ENCODE measurements at places on chromosomes 13 and 19.
A peak's percentile ranks its signal among the peaks of the same experiment; 100 is the strongest.

- DNase-seq: no peak
These were observed 8.5 kb upstream of the CCL25 start for GRCh38 chr19:8044018-8044417.

DNA sequence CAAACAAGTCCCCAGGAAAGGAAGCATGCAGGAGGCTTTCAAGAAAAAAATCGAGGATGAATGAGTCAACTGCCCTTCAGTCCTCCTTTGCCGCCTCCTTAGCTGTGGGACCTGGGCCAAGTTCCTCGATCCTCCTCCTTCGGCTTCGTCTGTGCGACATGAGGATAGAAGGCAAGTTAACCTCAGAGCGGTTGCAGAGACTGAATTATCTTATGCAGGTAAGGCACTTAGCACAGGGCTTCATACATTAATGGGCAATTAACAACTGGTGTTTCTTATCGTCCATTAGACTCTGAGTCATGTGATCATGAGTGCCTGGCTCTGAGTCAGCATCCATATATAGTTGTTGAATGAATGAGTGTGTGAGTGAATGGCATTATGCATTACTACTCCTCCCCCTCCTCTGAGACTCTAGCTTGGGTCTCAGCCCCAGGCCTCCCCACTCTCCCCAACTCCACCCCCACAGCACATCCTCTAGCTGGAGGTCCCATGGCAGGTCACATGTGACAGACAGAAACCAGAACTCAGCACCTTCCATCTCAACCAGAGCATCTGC is 1.6 kb upstream of the TTC9B start:
- DNase-seq: no peak

GRCh38 chr13:113126265-113127150 is 3.9 kb downstream of the F10 start:
- DNase-seq: no peak

GRCh38 chr19:46623915-46624502 is 880 bp downstream of the PTGIR start:
- DNase-seq: no peak

DNA sequence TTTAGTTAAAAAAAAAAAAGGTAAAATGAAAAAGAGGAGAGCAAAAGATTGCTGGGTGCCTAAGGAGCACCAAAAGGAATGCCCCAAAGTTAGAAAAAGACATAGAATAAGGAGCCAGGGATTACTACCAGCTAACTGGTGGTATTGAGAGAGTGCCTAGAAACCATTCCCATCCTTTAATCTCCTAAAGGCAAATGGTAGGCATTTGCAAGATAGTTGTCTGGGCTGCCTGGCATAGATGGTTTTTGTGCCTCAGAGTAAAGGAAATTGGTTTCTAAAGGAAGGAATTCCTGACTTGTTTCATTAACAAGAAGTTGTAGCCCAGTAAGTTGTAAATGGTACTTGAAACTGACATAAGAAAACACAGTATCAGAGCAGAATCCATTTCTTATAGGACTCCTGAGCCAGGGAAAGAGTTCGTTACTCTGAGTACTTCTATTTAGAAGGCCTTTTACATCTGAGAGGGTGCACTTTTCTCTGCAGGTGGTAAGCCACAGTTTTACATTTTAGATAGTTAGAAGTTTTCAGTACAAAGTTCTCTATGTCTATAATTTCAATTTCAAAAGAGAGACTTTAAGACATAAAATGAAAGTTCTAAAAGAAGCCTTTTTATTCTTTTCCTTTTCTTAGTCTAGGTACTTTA is 92.6 kb downstream of the OLFM4 start:
- DNase-seq: no peak

- DNase-seq: no peak
These were observed 5.6 kb downstream of the KLK2 start for GRCh38 chr19:50878851-50879250.

DNA sequence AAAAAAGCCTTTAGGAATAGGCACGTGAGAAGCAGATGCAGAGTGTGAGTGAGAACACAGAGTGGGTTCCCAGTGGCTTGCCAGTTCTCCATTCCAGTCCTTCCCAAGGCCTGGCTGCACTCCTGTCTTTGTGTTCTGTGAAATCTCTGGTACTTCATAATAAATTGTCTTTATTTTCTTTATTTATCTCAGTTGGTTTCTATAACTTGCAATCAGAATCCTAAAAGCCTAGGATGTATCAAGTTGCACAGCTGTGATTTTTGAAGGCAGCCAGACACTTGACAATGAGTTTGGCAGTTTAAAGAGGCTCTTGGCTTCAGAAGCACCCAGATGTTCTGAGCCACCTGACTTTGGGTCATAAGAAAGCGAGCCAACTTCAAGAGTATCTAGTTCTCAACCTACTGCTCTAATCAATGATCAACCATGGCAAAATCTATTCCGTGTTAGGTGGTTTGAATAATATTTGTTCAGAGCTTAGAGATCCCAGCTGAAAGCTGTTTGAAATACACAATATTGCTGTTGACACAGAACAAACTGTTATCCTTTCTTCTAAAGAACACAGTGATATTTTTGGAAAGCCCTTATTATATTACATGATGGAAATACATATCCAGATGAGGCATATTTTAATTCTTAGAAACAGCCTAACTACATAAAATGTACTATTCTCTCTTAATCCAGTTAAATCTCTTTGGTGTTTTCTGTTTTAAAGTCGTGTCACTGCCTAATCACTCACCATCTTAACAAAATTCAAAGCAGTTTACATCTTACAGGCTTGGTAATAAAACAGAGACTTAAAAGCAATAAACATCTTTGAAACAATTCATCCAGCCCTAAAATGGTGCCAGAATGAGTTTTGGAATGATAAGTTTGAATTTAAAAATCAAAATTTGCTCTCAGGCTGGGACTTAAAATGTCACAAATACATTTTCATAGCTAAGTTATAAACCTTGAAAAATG is 483.0 kb upstream of the NBEA start:
- no peak for DNase-seq

GRCh38 chr19:355134-355533 is 10.5 kb upstream of the MIER2 start:
- no peak for DNase-seq

GRCh38 chr13:104256701-104257100 is 1190.5 kb upstream of the SLC10A2 start:
- DNase-seq: no peak

DNA sequence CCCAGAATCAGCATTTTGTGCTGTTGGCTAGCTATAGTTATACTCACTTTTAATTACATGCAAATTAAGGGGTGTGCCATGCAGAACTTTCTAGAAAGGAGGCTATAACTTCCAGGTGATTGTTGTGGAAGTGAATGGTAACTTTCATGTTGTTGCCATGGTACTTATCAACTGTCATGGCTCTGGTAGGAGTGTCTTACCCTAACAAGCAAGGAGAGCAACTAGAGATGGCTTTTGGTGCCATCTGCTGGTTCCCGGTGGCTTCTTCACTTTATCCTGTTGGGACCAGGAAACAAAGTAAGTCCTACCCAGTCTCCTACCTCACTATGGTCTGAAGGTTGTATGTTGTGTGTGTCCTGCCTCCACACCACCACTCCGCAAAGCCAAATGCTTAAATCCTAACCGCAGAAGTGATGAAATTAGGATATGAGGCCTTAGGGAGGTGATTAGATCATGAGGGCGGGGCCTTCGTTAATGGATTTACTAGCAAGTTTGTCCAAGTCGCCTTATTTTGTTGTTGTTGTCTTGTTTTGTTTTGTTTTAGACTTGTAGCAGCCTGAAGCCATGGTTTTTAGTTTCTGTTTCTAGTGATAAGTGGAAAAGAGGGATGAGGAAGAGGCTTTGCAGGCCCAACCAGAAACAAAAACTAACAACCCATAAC is 22.6 kb downstream of the FBXL12 start:
- peak; percentile 78 for DNase-seq

DNA sequence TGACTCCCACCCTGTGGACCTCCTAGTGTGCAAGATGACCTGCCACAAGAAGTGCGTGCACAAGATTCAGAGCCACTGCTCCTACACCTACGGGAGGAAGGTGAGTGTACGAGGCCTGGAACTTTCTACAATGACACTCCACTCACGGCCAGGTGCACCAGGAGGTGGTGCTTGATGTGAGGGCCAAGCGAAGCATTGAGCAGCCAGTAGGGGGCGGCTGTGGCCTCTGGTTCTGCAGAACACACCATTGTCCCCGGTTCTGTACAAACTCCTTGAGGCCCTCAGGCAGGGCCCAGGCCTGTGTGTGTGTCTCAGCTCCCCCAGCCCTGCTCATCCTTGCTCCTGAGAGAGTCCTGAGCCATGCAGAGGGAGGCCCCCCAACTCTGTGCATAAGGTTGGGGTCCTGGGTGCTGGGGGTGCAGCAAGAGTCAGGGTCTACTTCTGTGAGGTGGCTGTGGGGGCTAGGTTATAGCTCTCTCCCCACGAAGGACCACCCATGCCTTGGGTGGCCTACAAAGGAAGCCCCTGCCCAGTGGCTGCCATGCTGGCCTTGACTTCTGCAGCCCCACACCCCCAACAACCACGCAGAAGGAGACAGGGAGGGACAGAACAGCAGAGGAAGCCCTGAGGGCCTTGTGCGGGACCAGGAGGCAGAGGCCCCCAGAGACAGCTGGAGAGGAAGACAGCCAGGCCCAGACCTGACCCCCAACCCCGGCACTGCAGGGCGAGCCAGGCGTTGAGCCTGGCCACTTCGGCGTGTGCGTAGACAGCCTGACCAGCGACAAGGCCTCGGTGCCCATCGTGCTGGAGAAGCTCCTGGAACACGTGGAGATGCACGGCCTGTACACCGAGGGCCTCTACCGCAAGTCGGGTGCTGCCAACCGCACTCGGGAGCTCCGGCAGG is 9.7 kb upstream of the USE1 start:
- no peak for DNase-seq

- no peak for DNase-seq
These were observed 133.3 kb upstream of the SLC10A2 start for GRCh38 chr13:103199380-103200088.

GRCh38 chr13:65456150-65456912 is 1773.8 kb downstream of the PCDH9 start:
- no peak for DNase-seq

DNA sequence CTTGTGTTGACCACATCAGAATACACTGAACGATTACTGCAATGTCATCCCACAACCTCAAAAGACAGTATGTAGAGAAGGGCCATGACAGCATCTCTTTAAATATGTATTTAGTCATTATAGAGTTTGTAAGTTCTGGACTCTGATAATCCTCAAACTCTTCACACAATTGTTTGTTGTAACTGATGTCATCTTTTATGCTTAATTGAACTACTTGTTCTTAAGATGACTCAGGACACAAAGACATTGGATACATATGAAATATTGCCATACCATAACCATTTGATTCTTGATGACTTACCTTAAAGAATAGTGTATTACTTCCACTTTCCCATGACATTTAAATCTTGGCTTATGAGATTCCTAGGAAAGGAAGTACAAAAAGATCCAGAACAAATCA is 347.6 kb downstream of the KLF5 start:
- no peak for DNase-seq

DNA sequence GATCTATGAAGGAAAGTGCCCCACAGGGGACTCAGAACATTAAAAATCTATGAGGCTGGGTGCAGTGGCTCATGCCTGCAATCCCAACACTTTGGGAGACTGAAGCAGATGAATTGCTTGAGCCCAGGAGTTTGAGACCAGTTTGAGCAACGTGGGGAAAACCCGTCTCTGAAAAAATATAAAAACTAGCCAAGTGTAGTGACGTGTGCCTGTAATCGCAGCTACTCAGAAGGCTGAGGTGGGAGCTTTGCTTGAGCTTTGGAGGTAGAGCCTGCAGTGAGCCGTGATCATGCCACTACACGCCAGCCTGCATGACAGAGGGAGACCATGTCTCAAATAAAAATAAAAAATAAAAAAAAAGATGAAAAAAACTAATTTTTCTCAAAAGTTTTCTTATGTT is 1070.6 kb downstream of the PCDH9 start:
- DNase-seq: no peak

- no peak for DNase-seq
These were observed 110.5 kb downstream of the LRCH1 start for GRCh38 chr13:46663206-46664037.

DNA sequence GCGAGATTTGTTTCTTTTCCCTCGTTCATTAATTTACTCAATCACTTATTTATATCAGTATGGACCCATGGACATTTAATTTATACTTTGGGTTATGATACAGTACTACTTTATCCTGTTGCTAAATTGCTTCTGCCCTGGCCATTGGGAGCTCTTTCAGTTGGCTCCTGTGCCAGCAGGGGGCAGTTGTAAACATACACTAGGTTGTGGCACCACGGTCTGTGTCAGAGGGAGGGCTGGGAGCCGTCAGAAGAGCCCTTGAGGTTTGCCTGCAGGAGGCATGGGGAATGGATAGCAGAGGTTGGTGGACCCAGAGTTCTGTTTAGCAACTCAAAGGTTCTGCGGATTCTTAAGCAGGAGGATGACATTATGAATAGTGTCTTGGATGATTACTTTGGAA is 94.3 kb downstream of the ERCC5 start:
- DNase-seq: no peak

GRCh38 chr19:48497728-48498594 is 13.7 kb downstream of the LMTK3 start:
- DNase-seq: no peak

DNA sequence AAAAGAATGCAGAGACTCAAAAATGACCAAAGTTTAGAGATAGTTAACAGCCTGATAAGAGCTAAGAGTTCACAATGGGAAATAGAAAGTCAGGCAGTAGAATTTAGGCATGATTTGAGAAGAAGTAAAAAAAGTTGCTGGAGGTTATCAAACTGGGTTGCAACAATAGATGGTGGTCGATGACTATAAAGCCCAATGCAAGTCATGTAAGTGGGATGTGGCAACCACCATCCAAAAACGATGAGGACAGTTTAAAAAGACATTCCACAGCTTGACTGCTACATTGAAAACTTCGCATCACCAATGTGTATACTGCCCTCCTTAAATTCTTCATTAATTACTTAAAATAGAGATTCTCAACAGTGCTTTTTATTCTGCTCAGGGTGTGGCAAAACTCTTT is 19.7 kb downstream of the ELF1 start:
- DNase-seq: no peak

DNA sequence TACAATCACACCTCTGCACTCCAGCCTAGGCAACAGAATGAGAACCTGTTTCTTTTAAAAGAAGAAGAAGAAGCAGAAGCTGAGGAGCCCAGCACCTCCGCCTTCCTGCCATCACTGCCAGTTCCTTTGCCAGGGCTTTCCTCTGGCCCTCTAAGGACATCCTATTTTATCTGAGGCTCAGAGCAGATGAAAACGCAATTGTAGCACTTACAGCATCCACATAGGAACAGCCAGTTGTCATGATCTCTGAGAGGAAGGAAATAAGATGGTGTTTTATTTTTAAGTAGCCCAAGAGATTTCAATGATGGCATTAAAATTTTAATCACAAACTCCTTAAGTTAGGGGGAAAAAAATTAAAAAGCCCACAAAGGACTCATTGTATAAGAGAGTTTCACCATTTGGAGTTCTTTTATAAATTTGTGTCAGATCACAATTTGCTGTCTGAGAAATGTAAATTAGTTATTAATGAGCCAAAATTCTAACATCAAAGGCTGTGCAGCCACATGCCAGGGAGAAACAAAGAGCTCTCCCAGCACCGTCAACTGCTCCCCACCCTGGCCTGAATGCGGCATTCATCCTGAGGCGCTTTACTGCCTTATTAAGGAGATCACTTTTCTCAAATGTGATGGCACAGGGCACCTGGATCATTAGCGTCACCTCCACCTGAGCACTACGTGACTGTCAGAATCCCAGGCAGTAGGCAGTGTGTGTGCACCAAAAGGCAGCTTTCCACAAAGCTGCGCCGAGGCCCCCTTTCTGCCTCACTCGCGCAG is 393.0 kb downstream of the FOXO1 start:
- no peak for DNase-seq

All from activated gamma-delta T cell treated with anti-CD3 and anti-CD28 coated beads, Interleukin-2, amount 50 U/mL, for 16 hours (primary cell).